ENCODE measurements at places on chromosomes 12 and 14. TPM values are rescaled to one million over a fixed set of nuclear protein-coding genes. Genes with fewer than 3 reads are reported as not detected.
A peak's percentile ranks its signal among the peaks of the same experiment; 100 is the strongest.

GRCh38 chr12:3614806-3615466, 123.9 kb downstream of the PRMT8 start:
- H3K4me1 ChIP-seq: no peaks in the 10 kb centered on the region
- no peak for DNase-seq
- no peak overlapping the region for H3K4me3 ChIP-seq
- peaks cover 38% of the 10 kb centered on the region for H3K36me3 ChIP-seq
- no peak overlapping the region for H3K27ac ChIP-seq
- no peaks in the 10 kb centered on the region for H3K27me3 ChIP-seq

- H3K36me3 ChIP-seq: peaks cover 67% of the 10 kb centered on the region
- H3K4me1 ChIP-seq: peaks cover 72% of the 10 kb centered on the region
- H3K27ac ChIP-seq: peak overlapping the region; percentile 65
- peak; percentile 27 for DNase-seq
These were observed 43.4 kb downstream of the SH2B3 start for GRCh38 chr12:111448846-111449790.

Gene LRR1
- total RNA-seq: 65.0 TPM

- H3K4me1 ChIP-seq: no peaks in the 10 kb centered on the region
- no peaks in the 10 kb centered on the region for H3K36me3 ChIP-seq
- no peak overlapping the region for H3K4me3 ChIP-seq
- DNase-seq: no peak
These were observed 950.4 kb upstream of the LRFN5 start for GRCh38 chr14:40656311-40656710.

DNA sequence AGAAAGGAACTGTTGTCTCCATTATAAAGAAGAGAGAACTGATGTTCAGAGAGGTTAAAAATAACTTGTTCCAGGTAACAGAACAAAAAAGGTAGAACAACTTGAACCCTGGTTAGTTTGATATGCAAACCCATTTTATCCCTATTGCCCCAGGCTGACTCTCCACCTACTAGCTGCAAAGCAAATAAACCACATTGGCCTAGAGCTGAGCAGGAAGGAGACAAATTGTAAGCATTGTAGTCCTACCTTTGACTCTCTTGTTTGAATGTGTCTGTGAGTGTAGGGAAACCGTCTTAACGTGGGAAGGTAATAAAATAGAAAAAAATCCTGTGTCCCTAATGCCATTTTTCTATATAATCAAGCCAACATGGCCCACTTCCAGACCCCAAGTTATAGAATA, 126.4 kb downstream of the CCER1 start:
- H3K27me3 ChIP-seq: no peaks in the 10 kb centered on the region
- H3K36me3 ChIP-seq: no peaks in the 10 kb centered on the region
- no peak for DNase-seq
- H3K4me1 ChIP-seq: no peaks in the 10 kb centered on the region
- no peak overlapping the region for H3K4me3 ChIP-seq
- no peak overlapping the region for H3K27ac ChIP-seq

Gene ALDH1L2
- 0.21 TPM for total RNA-seq
